Nucleus accumbens (tissue), 56 donors: ENCODE measurements at places on chromosomes 3 and 15.

GRCh38 chr15:41018534-41018933 lies 65.3 kb downstream of the CHAC1 start:
- DNase-seq = no peak

- DNase-seq = no peak
These were observed 63.3 kb upstream of the CORO2B start for GRCh38 chr15:68515371-68516095.

- no peak for DNase-seq
These were observed 193.6 kb downstream of the FAM43A start for GRCh38 chr3:194879126-194879877.

DNA sequence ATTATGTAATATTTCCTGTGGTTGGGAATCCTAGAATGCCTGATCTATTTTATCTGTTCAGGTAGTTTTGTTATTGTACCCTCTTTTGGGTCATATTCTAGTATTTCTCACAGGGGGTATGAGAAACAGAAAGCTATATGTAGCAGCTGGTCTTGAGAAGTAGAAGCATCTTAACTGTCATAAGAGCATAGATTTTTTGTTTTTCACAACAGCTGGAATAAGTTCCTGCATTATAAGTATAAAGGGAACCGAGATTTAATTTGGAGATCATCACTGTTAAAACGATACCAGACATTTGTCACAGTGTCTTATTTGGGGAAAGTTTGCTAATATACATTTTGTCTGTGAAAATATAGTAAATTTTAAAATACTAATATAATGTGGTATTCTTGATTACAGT lies 4.8 kb downstream of the RAP2B start:
- no peak for DNase-seq

GRCh38 chr3:134345202-134345601 lies 29.0 kb downstream of the AMOTL2 start:
- no peak for DNase-seq

DNA sequence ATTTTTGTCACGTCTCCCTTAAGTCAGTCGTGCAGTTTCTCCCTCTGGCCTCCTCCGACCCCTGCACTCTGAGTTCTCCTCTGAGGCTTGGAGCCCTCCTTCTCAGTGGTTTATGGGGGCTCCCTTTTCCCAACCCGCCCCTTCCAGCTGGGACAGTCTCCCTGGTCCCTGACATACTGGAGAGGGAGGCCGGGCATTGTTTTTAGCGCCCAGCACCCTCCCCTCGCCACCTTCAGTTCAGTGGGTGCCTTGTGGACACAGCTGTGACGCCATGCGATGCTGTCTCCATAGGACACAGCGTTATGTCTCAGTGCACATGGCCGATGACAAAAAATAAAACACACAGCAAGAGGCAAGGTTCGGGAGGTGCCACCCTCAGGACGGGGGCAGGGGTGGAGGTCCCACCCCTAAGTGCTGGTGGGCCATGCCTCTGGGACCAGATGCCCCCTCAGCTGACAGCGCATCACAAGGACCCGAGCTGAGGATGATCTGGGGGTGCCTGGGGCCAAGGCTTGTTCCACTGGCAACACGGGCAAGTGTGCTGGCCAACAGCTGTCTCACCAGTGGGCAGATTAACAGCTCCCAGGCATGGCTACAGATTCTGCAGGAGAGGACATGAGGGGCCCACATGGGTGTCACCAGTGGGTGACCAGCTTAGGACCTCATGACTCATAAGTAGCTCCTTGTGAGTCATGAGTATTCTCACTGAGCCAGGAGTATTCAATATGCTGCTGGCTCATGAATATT lies 81.6 kb downstream of the PLXNA1 start:
- DNase-seq = no peak

DNA sequence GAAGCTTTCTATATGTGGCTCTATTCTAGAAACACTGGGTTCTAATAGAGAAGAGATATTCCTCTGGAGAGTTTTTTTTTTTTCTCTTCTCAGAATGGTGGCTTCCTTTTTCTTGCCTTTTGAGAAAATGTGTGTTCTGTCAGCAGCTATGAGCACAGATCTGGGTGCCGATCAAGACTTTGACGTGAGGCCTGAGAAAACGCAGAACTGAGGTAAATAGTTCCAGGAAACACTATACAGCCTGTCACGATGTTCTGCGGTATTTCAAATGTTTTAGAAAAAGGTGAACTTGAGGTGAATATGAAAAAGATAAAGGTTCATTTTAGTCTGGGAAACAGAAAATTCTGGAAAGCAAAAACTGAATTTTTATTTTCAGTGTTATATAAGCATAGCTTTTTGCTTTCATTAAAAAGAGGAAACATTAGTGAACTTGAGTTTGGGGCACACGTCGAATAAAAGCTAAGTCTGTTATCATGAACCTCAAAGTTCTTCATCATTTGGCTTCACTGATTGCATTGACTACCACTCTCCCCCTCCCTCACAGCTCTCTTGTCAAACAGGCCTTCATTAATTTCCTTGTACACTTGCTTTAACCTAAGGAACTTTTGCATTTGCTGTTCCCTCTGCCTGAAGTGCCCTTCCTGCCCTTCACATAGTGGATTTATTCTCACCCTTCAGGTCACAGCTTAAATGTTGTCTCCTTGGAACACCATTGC lies 265.1 kb downstream of the NFKBIZ start:
- DNase-seq = no peak

GRCh38 chr3:155079746-155080487 lies at the start of gene MME:
Gene MME, plus strand, starts transcription at chr3:155080319. Its CDS starts 3,849 bp downstream, at chr3:155084168.
- DNase-seq = no peak

DNA sequence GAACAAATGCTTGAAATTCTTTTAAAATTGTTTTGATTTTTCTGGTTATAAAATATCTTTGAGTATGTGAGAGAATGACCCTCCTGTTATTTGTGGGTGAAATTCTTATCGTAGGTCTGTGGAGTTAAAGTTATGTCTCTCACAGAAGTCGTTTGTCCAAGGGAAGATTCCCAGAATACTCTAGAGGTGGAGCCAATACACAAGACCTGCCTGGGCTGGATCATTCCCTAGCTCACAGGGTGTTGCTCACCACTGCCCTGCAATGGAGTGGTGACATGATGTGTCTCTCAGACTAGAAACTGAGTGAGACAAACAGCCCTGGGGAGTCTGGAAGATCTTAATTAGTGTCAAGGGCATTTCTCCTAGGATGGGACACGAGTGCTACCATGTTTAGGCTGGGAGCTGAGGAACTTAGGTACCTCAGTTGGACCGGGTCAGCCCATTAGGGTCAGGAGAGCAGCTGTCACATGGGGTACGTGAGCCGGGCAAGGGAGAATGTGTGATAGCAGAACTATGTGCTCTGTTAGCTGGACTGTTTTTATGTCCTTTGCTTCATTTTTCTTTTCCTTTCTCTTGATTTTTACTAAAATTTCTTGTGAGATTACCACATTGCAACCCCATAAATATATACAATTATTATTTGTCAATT lies 53.6 kb upstream of the MYO5C start:
- DNase-seq = no peak

DNA sequence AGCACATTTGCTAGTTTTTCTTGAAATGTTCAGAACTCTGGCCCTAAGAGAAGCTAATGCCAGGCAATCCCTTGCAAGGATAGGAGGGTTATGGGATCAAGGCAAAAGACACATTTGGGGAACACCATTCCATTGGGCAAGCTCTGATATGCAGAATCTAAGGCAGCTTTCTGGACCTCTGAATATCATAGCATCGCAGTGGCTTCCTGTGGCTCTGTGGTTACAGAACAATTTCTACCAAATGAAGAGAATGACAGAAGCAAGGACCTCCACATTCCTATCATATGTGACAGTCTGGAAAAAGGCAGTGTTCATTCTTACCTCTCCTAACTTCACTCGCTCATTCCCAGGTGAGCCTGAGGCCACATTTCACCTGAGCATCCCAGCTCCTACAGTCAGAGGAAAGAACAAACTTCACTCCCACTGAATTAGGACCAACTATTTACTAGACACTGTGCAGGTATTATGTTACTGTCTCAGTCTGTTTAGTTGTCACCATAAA lies 836.1 kb upstream of the CFAP20DC start:
- no peak for DNase-seq

- no peak for DNase-seq
These were observed 58.6 kb upstream of the TMEM108 start for GRCh38 chr3:132979606-132980005.

DNA sequence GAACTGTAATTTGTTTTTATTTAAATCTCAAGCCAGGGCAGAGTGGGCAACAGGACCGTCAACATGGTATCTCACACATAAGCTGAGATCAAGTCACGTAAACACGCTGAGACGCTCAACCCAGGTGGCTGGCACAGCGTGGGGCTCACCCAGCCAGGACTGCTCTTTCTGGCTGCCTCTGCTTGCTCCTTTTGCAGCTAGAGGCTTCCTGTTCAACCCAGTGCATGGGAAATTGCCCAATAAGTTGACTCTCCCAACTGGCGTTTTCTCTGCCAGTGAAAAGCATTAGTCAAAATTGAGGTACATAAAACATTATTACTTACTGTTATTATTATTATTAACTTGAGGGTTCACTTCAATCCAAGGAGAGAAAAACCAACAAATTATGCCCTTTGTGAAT lies 398.1 kb downstream of the NR2F2 start:
- no peak for DNase-seq

- no peak for DNase-seq
These were observed 82.4 kb downstream of the WWTR1 start for GRCh38 chr3:149575213-149575960.
